NAMALWA (cell line): ENCODE measurements at places on chromosomes 13 and 19.

DNA sequence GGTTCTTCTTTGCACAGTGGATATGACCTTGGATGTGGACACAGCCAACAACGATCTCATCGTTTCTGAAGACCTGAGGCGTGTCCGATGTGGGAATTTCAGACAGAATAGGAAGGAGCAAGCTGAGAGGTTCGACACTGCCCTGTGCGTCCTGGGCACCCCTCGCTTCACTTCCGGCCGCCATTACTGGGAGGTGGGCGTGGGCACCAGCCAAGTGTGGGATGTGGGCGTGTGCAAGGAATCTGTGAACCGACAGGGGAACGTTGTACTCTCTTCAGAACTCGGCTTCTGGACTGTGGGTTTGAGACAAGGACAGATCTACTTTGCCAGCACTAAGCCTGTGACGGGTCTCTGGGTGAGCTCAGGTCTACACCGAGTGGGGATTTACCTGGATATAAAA is 9.4 kb downstream of the RFPL4AL1 start:
- no peak for DNase-seq

DNA sequence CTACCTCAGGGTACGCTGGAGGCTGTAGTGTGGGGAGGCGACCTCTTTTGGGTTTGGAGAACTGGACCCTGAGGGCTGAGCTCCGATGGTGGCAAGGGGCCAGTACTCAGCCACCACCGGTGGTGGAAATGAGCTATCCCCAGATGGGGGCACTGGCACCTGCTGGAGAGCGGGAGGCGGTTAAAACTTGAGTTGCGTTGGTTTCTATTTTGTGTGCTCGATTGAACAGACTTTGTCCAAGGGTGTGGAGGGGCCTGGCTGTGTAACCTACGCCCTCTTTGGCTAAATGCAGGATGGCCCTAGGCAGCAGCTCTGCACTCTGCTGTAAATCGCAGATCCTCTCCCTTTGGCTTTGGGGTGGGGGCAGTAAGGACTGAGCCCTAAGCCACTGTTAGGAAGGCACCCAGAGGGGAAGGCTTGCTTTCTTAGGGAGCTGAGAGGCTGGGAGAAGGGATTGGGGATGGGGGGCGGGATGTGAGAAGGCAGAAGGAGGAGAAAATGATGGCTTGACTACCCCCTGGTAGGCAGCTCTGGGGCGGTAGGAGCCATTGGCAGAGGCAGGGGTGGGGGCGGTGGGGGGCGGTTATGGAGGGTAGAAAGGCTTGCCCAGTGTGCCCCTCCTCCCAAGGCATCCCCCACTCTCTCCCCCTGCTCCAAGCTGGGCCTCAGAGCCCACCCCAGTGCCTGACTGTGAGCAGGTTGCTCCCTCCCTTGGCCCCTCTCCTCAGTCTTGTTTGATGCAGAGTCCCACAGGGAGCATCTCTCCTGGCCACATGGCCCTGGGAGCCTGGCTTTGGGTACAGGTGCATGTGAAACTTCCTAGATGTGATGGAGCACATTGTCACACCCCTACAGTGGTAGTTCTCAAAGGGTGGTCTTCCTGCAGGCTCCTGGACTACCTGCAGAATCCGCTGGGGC is 5.0 kb downstream of the VSTM2B start:
- DNase-seq, result no peak

DNA sequence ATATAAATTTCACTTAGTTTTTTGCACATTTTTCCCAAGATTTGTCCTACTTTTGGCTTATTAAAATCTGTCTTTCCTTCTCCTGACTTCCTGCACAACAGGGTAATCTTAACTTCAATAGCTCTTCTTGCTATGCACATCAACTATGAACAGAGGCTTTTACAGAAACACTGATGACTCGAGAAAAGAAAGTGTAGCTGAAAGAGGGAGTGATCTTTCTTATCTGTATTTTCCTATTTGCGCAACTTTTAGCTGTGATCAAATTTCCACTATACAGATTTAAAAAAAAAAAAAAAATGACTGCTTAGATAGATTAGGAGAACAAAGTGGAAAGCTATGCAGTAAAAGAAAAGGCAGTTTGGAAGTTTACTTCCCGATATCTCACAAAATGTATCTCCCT is 406.9 kb downstream of the LIG4 start:
- no peak for DNase-seq

- no peak for DNase-seq
These were observed 42.1 kb upstream of the UQCRFS1 start for GRCh38 chr19:29255006-29255405.

DNA sequence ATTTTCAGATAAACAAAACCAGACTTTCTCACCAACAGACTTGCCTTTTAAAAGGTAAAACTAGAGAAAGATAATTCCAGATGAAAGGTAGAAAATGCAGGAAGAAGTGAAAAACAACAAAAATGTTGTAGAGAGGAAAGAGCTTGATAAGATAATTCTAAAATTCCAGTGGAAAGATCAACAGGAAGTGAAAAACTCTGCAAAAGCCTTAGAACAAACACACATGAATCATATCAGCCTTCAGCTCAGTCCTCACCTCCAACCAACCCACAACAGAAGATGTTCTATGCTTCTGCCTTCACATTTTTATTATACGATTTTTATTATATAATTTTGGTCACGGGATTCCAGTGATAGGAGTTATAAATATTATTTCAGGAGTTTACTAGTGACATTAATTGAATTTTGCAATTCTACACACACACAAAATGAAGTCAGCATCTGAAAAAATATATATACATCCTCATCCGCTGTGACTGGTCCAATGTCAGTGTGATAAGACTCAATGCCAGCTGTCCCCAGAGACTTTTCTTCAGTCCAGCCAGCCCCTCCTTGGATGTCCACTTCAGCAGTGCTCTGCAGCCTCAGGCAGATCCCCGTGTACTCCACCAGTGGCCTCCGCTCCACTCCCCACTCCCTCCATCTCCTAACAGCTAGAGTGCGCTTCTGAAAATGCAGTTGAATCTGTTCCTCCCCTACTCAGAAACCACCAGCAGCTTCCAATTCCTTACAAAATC is 57.9 kb downstream of the GADD45B start:
- DNase-seq, result no peak

GRCh38 chr13:108195146-108195545 is 20.2 kb downstream of the LIG4 start:
- DNase-seq, result peak; percentile 7

GRCh38 chr13:32427852-32428580 is at the start of gene N4BP2L1:
Gene N4BP2L1 (minus strand): TSS chr13:32428130. CDS start chr13:32428082, 48 bp downstream.
- peak; percentile 82 for DNase-seq

DNA sequence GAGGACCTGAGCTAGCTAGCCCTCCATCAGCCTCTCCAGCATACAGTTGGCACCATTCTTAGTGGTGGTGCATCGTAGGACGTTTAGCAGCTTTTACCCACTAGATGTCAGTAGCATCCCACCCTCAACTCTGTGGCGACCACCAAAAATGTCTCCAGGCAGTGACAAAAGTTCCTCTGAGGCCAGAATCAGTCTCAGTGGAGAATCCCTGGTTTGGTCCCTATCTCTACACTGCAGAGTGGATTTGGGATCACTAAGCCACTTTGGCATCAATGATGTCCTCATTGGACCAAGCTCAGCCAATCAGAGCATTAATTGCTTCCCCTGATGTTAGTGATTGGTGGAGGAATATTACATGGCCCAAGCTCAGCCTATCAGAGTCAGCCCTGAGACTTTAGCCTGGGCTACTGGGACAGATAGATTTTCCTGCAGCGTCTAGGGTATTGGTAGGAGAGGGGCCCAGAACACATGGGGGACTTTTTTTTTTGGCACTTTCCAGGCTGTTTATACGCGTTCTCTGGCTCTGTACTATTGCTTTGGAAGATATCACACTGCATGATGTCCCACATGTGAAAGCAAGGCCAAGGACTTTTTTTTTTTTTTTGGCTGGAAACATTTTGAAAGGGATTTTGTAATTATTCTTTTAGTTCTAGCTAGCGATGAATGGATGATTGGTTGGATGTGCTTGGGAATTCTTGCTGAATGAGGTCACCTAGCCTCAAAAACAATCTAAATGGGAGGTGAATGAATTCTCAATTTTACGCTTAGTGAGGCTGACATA is 7.0 kb downstream of the TMEM221 start:
- peak; percentile 75 for DNase-seq

DNA sequence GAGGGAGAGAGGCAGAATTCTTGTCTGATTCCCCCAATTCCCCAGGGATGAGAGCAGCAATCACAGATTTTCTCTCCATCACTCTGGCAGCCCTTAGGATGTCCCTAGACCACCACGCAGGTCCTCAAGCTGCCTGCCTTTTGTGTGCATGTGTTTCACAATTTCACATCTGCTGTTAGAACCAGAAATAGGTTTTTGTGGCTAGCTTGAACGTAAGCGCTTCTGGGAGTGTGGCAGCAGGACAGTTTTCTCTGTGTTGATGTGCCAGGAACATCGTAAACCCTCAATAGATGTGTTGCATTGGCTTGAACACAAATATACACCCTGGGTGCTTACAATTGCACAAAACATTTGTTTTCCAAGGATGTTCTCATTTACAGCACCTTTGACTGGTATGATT is 78.8 kb upstream of the TMTC4 start:
- DNase-seq, result no peak

DNA sequence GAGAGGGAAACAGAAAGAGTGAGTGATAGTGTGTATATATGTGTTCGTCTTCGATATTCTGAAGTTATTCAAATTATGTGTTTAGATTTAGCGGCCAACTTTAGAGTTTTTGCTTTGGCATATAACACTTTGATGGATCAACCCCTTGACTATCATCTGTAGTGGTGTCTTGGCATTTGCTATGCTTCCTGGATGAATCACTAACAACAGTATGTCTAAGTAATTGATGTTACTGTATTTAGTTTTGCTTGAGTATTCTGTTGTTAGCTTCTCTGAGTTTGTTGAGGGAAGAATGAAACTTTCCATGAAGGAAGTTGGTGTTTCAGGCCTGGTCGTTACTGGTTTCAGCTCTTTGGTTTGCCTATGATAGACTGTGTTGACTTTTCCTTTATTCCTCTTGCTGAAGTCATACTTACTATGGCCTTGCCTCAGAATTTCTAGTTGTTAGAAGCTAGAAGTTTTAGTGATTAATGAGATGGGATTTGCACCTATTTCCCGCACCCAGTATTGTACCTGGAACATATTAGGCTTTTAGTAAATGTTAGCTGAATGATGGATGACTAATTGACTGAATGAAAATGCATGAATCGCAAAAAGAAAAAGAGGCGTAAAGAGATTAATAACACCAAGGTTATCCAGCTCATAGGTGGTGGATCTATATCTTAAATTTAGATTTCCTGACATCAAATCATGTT is 20.7 kb downstream of the NDFIP2 start:
- DNase-seq, result no peak

DNA sequence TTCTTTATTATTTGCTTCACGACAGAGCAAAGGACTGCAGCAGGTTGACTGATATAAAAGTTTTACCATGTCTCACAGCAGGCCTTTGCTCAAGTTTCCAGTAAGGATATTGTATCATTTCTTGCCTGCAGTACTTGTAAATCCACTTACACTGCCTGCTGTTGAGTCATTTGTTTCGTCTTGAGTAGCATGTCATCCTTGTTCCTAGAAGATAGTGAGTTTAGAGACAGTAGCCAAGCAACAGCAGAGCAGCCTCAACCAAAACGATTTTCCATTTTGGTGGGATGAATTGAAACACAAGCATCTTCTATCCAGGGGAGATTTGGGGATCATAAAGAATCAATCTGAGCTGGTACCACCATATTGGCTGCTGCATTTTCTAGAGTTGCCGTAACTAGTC is 24.0 kb upstream of the ALOX5AP start:
- no peak for DNase-seq

DNA sequence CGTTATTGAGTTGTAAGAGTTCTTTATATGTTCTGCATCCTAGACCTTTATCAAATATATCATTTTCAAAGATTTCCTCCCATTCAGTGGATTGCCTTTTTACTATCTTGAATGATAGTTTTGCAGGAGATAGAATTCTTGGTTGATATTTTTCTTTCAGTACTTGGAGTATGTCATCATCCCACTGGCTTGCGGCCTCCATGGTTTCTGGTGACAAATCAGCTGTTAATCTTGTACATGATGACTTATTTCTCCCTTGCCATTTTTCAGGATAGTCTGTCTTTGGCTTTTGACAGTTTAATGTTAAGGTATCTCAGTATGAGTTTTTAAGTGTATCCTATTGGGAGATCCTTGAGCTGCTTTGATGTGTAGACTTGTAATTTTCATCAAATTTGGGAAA is 8.5 kb downstream of the ZNF557 start:
- no peak for DNase-seq

DNA sequence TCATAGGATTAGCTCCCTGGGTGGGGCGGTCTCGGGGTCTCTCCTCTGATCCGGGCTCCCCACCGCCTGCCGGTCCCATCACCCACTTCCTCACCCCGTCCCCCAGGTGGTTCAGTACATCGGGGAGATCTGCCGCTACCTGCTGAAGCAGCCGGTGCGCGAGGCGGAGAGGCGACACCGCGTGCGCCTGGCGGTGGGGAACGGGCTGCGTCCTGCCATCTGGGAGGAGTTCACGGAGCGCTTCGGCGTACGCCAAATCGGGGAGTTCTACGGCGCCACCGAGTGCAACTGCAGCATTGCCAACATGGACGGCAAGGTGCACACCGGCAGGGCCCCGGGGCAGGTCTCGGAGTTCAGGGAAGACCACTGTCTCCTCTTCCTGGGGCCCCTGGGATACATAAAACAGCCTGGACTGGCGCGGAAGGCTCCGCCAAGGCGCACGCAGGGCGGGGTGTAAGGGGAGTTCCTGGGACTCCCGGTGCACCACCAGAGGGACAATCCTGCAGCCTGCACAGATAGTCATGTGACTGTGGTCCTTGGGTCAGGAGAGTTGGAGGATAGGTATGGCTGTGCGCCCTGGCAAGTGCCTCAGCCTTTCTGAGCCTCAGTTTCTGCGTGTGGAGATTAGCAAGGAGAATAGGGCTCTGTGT is 14.2 kb upstream of the PGLS start:
- no peak for DNase-seq

GRCh38 chr13:105638426-105638825 is 897.0 kb downstream of the EFNB2 start:
- DNase-seq, result no peak

DNA sequence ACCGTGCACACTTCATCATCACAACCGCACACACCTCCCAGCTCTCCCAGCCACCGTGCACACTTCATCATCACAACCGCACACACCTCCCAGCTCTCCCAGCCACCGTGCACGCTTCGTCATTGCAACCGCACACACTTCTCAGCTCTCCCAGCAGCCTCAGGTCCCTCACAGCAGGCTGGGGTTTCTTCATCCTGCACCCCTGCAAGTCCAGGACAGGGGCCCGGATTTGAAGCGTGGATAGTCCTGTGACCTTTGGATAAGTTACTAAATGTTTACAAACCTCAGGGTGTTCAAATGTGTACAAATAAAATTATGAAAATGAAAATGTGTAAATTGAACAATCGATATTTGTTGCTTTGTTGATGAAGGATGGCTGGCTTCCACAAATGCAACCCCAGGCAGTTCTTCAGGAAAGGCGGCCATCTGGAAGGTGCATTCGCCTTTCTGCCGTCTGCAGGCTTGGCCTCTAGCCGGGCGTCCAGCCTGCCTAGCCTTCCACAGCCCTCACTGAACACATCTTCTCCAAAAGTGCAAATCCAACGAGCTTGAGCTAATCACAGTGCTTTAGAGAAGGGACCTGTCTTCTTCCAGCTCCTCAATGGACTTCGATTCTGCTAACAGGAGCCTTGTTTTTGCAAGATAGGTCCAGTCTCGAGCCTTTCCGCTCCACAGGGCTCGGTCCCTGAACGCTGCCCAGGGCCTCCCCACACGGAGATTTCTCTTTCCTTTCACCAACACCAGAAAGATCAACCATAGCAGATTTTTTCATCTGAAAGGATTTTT is 74.2 kb downstream of the SPACA7 start:
- no peak for DNase-seq
